ENCODE measurements at places on chromosomes 12 and 14.

- DNase-seq, result no peak
Observed at GRCh38 chr14:55151601-55152000, 22.5 kb downstream of the LGALS3 start.

- no peak for DNase-seq
Observed at GRCh38 chr12:124901003-124901402, 13.4 kb downstream of the UBC start.

DNA sequence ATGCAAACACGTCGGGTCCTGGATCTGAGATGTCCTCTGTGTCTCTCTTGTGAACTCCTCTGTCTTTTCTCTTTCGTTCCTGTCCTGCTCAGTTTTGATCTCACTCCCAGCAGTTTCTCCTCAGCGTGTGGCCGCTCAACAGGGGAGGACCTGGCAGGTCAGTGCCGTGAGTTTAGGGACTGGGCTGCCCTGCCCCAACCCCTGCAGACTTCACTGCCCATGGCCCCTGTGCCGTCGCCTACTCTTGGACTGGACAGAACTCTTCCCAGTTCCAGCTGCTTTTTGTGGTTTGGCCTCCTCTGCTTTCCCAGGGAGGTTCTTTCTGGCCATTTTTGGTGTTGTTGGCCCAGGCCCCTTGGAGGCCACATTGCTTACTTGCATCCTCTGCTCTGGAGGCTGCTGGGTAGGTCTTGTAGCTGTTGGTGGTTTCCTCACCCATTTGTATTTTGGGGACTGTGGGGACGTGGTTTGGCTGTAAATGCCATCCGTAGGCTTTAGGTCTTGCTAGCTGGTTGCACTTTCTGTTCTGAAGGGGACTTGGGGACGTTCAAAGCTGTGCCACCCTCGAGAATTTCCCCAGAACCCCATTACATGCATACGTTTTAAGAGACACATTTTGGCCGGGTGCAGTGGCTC, 20.0 kb upstream of the DNAH10 start:
- no peak for DNase-seq

- DNase-seq, result no peak
Observed at GRCh38 chr12:126157575-126157966, 1092.3 kb downstream of the AACS start.

DNA sequence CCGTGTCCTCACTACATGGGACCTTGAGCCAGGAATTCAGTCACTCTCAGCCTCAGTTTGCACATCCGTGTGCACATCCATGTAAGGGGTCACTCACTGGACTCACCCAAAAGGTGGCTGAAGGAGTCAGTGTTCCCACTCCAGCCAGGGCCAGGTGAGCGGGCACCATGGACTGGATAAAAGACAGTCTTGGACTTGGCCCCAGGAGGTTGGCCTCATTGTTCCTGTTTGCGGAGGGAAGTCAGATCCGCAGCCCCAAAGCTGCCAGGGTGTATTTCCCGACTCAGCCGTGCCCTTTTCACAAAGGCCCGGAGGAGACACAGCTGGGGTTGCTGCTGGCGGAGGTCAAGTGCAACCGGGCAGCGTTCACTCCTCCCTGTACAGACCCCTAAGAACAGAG, 170.7 kb upstream of the MYL2 start:
- DNase-seq, result no peak

DNA sequence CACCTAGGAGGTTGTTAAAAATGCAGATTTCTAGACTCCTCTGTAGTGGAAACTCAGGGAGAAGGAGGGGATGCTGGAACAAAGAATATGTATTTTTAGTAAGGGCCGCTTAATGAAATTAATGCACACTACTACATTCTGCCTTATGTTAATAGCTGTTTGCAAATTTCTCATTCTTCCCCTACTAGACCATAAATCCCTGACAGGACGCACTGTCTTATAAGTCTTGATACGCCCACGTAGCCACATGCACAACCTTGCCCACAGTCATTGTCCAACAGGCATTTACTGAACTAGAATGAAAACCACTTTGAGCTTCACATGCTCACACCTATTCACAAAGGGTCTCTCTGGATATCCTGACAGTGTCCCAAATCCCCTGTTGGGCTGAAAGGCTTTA, 10.5 kb downstream of the KRT2 start:
- no peak for DNase-seq

- DNase-seq, result no peak
Observed at GRCh38 chr12:132638541-132639408, 20.2 kb downstream of the P2RX2 start.

DNA sequence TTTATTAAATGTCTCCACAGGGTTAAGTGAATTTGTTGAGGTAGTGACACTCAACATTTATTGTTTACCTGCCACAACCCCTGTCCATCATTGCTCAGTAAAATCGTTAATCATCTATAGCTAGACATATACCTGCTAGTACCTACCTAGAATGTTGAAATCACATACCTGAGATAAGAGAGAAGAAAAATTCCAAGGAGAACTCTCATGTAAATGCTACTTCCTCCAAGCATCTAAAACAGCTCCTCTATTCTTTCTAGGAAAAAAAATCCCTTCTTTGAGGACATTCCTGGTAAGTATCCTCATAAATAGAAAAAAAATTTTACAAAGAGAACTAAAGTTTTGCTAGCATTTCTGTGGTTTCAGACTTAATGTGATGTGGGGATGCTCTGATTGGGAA, 325.1 kb downstream of the DAD1 start:
- DNase-seq, result no peak

DNA sequence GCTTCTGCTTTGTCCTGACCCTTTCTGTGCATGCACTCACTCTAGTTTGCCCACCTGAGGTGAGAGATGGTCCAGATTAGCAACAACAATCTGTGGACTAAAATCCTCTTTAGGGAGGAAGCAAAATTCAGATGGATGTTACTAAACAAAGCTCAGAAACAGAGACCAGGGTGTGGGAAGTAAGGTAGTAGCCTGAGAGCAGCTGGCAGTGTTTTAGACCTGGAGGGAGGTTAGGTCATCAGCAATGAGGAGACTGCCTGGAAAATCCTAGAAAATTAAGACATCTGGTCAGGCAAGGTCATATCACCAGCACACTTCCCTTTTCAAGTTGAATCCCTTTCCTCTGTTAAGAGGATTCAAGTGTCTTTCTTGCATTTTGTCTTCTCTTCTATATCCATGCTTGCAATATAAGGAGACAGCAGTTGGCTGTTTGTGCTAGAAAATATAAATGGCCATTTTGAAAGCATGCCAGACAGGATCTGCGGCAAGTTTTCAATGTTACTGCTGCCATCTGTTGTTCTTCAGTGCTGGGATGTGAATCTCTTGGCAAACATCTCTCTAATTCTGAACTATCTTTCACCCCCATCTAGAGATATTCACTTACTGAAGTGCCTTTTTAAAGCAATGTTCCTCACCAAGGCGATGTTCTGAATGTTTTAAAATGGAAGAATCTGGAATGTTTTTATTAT, 266.4 kb downstream of the NAV3 start:
- DNase-seq, result no peak

DNA sequence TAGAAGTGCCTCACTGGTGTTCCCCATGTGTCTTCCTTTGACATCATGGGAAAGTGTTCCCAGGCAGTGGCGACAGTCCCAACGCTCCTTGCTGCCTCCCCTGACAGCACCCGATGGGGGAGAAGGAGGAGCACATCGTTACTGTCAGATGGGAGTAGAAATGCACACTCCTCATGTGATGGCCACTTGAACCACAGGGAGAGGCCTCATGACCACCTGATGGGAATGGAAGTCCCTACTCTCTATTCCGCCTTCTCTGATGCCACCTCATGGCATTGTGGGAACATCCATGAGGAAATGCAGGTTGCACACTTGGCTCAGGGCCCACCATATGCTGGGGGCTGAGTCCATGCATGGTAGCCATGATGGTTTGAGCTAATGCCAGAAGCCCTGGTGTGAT, 14.3 kb upstream of the CORO1C start:
- DNase-seq, result no peak

DNA sequence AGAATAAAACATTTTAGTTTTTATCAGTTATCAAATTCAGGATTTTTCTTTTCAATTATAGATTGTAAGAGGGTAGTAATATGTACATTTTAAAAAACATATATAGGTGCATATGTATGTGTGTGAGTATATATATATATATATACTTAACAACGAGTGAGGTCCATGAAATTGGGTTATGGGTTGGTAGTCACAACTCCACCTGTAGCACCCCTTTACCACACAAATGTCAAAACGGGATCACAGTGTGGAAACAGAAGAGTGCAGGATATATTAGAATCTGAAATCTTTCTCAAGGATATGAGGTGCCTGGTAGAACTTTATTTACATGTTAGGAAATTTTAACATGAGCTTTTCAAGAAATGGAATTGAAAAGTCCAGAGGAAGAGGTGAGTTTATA, 31.3 kb downstream of the MIA2 start:
- peak; percentile 3 for DNase-seq
